ENCODE measurements at places on chromosomes 7 and 10. TPM values are rescaled to one million over a fixed set of nuclear protein-coding genes. Genes with fewer than 3 reads are reported as not detected.

RAMP3 gene
- polyA plus RNA-seq, result 18.0 TPM

GRCh38 chr7:110050785-110051184, 1040.1 kb upstream of the LRRN3 start:
- DNase-seq, result no peak

DNA sequence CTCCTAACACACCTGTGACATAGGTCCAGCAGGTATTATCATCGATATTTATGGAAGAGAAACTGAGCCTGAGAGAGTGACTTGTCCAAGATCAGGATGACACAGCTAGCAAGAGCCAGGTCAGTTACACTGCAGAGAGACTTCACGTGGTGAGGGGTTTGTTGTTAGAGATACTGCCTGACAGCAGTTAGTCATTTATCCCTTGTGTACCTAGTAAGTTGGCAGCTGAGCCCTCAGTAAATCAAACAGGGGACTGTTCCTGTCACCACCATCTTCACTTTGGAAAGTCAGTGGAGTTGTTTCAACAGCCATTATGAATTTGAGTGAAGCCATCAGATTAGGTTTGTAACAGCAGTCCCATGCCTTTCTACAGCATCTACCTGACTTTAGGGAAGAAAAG, 87.5 kb upstream of the GATA3 start:
- DNase-seq, result no peak

DNA sequence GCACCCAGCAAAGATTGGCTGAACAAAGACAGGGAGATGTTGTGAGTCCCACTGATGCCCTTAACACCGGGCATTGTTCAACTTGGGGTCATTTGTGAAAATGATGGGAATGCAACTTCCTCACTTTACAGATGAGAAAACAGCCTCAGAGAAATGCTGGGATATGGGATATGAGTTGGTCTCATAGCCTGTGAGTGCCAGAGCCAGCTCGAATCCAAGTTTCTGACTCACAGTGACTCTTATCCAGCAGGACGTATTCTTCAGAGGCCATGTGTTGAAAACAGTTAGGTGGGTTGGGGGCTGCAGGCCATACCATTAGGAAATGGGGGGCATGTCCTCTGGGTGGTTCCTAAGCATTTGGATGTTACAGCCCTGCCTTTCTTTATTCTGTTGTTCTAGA, 45.2 kb downstream of the KIAA1217 start:
- peak; percentile 43 for DNase-seq

- no peak for DNase-seq
Measured at GRCh38 chr7:30147223-30147622, 12.4 kb downstream of the MTURN start.

GRCh38 chr10:73589563-73590126, 1.5 kb downstream of the USP54 start:
- DNase-seq, result no peak

DNA sequence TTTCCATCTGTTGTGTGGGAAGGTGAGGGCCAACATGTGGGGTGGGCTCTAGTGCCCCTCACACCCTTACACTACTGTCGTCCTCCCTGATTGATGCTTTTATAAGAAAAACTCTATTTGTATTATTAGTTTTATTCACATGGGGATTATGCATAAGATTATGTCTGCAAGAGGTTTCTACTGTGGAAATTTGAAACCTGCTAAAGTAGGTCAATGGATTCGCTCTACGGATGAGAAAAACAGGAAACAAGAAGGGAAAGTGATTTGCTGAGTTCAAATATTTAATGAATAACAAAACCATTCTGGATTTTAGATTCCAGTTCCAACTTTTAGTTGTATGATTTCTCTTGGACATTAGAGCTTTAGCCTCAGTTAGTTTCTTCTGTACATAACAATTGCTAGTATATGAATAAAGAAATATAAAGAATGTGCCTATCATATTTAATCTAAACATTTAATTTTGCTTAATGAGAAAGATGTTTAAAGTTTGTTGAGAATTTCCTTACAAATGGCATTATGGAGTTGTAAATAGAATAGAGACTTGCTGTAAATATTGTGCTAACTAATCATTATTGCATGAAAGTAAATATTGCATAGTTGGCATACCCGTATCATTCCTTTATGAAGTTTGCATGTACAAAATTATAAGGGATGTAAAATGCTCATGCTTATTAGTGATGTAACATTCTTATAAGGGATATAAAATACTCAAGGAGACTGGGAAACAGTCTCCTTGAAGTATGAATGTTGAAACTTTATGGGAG, 193.8 kb downstream of the THSD7A start:
- no peak for DNase-seq

All from psoas muscle (tissue), 8 donors.